ENCODE measurements at places on chromosomes 7 and 10.

DNA sequence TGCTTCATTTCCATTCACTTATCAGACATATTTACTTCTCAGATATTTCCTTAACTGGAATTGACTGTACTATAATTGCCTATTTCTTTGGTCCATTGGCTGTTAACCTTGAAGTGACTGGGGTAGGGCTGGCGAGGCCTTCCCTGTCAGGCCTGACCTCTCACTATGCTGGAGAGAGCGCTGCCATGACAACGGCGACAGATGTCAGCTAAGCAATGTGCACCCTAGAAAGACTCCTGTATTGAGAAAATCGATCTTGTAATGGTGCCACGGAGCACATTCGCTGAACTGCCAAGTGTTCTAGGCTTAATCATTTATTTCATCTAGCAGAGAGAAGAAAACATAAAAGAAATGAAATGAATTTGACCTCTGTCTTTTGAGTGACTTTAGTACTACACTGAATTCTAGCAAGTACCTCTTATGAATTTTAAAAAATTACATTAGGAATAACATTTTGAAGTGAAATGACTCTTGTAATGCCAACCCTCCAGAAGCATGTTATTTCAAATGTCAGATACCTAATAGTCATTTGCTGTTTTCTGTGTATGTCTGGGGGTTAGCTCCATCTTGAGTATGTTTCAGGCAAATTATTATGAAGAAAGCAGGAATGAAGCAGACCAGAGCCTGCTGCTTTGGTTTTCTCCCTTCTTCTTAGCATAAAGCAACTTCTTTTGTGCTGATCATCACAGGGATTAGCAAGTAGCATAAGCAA lies 148.0 kb downstream of the SNX10 start:
- DNase-seq, result peak; percentile 23

DNA sequence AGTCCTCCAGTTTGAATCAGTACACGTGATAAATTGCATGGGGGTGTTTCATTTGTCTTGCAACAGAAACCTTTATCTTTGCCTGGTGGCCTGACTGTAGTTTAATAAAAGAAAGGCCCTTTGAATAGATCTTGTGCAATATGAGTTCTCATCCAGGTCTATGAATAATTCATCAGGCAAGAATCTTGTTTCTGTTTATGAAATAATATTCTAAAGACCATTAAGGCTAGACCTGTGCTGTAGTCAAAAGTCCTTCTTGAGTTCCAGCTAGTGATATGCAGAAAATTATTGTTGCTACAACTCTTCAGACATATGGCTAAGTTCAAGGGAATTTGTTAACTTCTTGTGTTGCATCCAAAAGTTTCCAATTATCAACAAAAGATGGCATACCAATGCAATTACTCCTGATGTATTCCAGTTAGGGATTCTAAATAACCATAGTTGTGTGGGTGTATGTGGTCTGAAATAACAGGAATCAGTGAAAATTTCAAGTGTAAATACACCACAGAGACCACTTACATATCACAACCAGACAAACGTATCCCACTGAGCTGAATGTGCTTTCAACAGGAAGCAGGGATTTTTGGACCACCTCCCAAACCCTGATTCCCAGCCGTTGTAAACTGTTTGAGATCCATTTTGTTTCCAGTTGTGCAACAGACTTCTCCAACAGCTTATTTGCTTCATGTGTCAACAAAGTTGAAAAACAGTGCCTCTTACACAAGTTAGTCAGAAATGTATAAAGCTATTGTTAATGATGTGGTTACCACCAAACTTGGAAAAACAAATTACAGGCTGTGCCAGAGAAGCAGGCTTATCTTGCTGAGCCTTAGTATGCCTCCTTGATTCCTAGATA lies 54.7 kb upstream of the BICC1 start:
- DNase-seq, result no peak

- DNase-seq, result peak; percentile 9
Observed at GRCh38 chr7:129343099-129343700, 91.0 kb upstream of the STRIP2 start.

- no peak for DNase-seq
Observed at GRCh38 chr10:59887006-59887405, 19.4 kb downstream of the CCDC6 start.

DNA sequence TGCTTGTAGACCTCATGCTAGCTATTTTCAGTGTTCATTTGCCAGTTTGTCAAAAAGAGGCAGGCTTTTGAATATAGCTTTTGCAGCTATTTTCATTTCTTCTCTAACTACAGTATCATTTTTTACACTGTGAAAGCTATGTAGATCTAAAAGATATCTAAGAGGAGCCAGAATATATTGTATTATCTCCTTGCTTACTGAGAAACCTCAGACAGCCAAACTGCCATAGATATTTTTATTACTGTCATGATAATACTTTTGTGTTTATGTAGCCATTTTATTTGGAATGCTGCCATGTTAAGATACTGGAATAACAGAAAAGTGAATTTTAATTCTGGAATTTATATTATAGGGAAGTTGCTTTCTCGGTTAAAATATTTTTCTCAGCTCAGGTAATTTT lies 37.2 kb downstream of the ANKIB1 start:
- DNase-seq, result no peak

DNA sequence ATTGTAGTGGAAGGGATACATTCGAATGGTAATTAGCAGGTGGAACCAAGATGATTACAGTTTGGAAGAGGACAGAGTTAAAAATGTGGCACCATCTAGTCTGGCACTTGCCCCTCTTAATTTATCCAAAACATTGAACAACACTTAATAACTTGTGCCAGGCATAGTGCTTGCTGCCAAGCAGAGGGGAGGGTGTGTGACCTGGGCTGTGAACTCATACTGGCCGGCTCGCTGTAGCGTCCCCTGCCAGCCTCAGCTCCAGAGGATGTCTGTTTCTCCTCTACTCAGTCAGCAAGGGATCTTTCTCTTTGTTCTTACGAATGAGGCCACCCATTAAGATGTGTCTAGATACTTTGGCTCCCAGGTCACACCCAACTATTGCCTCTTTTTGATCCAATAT lies 179.4 kb upstream of the INHBA start:
- no peak for DNase-seq

DNA sequence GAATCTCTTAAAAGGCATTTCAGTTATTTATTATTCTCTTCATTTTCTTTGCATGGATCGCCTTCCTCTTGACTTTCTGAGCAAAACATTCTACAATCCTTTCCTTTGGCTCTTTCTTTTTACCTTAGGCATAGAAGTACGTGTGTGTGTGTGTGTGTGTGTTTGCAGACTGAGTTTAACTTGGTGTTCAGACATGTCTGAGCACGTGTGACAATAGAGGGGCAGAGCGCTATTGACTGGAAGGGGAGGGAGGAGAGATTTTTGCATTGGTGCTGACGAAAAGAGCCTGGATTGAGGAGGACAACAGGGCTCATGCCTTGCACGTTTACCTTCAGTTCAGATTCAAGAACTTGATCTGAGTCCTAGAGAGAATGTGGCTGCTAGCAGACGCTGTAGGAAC lies 129.8 kb downstream of the SEC23IP start:
- DNase-seq, result no peak

DNA sequence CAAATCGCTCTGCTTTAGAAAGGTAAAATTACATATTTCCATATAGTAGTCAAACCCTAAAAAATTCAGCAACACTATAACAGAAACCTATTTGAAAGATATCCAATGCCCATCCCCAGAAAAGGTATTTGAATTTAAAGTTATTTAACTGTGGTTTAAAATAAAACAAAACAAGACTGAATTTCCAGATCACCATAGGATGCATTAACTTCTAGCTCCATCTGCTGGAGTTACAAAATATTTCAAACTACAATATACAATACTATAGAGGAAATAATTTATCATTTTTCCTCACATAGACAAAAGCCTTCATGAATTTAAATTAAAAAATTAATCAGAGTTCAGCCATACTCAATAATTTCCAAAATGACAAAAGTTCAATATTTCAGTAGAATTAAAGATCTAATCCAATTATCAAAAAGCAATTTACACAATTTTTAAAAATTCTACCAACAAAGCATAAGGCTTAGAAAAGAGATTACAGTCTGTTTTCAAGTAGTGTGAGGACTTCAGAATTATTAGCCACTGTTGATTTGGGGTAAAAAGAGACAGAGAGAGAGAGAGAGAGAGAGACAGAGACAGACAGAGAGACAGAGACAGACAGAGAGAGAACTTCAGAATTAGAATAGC lies 75.9 kb downstream of the LMBR1 start:
- no peak for DNase-seq

GRCh38 chr7:80929619-80930018 lies 10.8 kb upstream of the SEMA3C start:
- DNase-seq, result no peak

- DNase-seq, result no peak
Observed at GRCh38 chr7:157301610-157302120, 35.1 kb upstream of the DNAJB6 start.

GRCh38 chr7:49255054-49255453 lies 330.7 kb downstream of the CDC14C start:
- no peak for DNase-seq

- no peak for DNase-seq
Observed at GRCh38 chr10:5481121-5481520, 18.2 kb downstream of the CALML5 start.

GRCh38 chr7:25031007-25031406 lies 51.0 kb upstream of the OSBPL3 start:
- no peak for DNase-seq

All from NCI-H187 (cell line).